ENCODE measurements at places on chromosomes 6 and 20. TPM values are rescaled to one million over a fixed set of nuclear protein-coding genes. Genes with fewer than 3 reads are reported as not detected.

Gene MUCL3
- total RNA-seq, result 346 TPM

Gene STMND1
- not detected for total RNA-seq

Gene ADGB
- total RNA-seq, result 0.29 TPM

- no peaks in the 10 kb centered on the region for H3K4me1 ChIP-seq
- no peaks in the 10 kb centered on the region for H3K27me3 ChIP-seq
- H3K36me3 ChIP-seq, result no peaks in the 10 kb centered on the region
- H3K4me3 ChIP-seq, result no peak overlapping the region
These were observed 268.3 kb downstream of the CD109 start for GRCh38 chr6:73964241-73964854.

Gene PI16
- not detected for total RNA-seq

Gene MYCT1
- 18.5 TPM for total RNA-seq

All from stomach (tissue), 19 donors.